ENCODE measurements at places on chromosomes 2 and 18.

GRCh38 chr18:34153711-34154110 is 71.0 kb downstream of the NOL4 start:
- no peak for DNase-seq

DNA sequence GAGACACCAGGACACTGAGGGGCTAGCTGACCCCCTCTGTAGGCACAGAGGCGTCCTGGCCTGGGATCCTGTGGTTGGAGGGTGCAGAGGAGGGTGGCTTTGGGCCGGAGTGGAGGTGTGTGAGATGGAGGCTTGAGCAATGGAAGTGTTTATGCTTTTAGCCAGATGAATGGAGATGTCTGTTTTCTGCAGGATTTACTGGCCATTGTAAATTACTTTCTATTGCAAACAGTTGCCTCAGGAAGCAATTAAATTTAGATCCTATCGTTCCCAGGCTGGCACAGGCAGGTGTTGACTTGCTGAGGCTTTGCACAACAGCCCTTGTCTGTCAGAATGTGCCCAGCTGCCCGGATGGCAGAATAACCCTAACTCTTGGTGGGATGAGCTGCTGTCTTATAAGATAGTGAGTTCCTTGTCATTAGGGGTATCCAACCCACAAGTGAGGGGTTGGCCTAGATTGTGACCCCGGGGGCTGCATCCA is 1.8 kb upstream of the ARID5A start:
- no peak for DNase-seq

DNA sequence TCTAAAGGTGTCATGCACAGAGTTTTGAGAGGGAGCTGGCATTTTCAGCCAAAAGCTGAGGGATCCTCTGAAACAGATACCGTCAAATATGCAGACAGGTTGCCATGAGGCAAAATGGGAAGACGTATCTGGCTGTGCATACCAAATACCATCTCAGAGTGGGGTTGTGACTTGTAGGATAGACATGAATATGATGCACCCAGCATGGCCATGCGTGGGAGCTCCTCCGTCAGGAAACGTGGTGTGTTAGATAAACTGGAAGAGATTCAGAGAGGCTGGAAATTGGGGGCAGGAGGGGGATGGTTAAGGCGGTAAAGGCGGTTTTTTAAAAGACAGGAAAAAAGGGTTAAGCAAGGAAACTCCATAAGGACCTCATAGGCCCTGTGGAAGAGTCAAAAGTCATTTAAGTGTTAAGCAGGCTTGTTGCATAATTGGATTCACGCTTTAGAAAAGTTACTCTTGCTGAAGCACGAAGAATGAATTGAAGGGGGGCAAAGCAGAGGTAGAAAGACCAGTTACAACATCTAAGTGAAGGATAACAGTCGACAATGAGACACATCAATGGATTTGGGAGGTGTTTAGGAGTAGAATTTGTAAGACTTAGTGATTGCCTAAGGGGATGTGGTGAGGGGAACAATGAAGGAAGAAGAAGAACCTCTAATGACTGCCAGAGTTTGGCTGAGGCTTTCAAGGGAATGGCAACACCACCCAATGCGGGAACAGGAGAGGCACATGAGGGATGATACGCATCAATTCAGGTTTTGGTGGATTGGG is 139.6 kb upstream of the CTAGE1 start:
- DNase-seq, result no peak

GRCh38 chr2:210752532-210752931 is 196.1 kb downstream of the CPS1 start:
- no peak for DNase-seq

DNA sequence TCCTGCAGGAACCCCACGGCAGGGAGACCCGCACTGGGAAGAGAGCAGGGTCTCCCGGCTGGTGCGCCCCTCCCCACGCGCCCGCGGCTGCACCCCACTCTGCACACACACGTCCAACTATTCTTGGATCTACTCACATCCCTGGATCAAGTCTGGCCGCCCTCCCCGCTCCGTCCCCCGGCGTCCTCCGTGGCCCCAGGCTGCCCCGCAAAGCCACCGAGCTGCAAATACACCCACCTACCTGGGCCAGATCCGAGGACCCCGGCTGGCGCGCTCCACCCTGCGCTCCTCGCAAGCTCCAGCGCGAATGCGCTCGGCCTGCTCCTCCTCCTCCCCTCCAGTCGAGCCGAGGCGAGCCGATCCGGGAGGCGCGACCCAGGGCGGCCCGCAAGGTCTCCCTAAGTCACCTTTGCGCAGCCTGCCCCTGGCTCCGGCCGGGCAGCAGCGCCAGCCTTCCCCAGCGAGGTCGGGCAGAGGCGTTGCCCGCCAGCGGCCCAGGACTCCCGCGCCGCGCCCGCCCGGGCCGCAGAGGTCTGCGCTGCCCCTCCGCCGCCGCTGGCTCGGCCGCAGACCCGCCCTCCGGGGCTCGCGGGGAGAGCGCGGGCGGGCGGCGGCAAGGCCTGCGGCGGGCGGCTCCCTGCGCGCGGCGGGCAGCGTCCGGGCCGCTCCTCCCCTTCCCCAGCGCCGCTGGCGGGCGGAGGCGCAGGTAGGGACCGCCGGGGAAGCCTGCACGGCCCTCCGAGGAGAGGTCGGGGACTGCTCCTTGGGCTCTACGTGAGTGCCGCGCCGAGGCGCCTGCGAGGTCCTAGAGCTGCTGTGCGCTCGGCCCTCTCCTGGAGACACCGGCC is 126.0 kb downstream of the OSBPL1A start:
- peak; percentile 81 for DNase-seq
